ENCODE measurements at places on chromosomes 6 and 20.

DNA sequence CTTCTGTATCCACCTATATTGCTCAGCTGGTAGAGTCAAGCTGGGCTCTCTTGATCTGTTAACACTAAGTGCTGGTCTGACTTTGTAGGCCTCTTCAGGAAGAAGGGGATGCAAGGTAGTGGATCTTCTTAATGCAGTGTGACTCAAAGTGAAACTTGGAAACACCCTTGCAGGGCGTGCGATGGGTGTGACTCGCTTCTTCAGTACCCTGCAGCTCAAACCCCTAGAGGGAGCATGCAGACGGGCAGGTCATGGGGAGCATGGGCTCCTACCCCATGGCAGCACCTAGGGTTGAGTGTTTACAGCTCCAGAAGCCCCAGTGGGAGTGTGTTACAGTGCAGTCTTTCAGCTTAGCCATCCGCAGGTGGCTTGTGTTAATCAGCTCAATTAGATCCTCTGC is 757 bp upstream of the SAMD3 start:
- DNase-seq = no peak

DNA sequence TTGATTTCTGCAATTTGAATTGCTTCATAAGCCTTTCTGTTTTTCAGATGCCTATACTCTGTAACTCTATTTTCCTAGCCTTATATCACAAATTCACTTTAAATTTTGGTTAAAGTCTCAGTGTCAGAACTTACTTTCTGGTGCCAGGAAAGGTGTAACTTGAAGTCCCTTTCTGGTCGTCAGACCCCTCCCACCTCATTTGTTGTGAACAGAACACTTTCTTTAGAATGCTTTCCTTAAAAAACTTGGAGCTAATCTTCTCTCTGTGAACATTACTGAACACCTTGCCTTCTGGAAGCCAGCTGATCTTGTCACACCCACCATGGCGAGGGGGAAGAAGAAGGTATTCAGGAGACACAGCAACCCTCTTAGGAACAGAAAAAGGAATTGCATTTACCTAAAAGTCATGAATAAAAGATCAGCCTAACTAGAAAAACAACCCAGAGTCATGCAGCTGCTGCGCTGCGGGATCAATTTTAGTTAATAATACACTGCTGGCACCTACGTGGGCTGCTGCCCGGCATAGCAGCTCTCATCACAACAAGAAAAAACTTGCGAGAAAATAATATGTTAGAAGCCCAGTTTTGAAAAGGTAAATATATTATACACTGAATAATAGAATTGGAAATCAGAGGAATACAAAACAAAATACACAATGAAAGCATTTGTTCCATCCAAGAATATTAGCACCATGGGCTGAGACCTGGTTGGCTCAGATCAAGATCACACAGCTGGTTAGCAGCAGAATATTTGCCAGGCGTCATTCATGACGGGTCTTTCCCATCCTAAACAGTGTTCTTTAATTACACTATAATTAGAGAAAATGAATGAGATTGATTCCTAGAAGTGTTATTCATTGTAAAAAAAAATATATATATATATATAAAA is 5.8 kb upstream of the FAM217A start:
- DNase-seq = no peak

DNA sequence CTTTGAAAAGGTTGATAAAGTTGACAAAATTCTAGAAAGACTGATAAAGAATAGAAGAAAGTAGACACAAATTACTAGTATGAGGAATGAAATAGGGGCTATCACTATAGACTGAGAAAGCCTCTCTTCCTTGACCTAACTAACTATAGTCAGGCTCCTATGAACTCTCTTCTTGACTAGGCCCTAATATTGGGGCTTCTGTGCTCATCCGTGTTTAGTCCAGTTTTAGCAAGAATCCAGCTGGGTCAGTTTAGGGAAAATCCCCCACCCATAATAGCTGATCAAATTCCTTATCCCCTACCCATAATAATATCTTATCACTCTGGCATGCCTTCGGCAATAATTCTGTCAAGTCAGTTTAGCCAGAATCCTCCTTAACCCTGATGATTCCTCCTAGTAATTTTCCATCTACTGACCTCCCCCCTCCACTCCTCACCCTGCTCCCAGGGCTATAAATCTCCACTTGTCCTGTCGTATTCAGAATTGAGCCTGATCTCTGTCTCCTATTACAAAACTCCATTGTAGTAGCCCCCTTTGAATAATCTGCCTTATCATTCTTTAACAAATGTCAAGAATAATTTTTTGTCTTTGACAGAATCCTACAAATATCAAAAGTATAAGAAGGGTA is 138.1 kb downstream of the TFAP2A start:
- DNase-seq = no peak

DNA sequence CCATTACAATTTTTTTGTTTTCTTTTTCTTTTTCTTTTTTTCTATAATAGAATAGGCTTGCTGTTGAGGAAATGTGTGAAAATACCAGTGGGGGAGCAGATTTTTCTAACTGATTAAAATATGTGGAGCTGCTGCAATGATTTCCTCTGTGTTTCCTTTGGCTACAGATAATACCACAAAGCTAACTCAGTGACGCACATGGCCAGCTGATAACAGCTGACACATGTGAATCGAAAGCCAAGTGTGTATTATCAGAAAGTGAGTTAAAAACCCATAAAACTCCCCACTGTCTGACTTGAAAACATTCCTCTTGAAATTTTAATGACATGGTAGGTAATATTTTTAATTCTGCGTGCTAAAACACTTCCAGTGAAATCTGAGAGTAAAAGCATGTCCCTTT is 70.8 kb upstream of the AHI1 start:
- DNase-seq = no peak

GRCh38 chr20:18847226-18847755 is 33.7 kb downstream of the SCP2D1 start:
- no peak for DNase-seq

DNA sequence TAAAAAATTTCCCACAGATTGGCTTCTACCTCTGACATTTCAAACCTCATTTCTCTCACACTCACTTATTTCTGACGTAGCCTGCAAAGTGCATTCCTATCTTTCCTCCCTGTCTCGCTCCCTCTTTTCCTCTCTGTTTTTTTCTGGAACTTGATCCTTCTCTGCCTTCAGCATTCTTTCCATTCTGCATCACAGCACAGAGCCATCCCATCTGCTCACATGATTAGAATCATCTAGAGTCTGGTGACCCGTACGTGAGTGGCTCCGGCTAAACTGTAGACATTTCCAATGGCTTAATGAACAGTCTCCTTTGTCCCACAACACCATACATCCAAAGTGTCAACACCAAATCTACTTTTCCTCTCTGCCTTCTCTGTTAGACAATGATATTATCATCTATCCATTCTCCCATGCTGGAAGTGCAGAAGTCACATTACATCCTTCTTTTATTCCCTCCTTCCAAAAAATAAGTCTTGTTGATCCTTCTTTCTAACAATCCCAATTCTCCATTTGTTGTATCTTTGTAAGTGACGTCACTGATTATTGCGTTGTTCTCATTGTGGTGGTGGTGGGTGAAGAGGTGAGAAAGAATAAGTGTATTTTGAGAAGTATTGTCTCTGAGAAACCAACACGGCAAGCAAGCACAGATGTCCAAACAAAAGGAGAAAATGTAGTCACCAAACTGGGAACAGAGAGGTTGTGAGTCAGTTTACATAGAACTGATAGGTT is 41.6 kb downstream of the OPRM1 start:
- no peak for DNase-seq

GRCh38 chr6:18081025-18081668 is 41.3 kb downstream of the NHLRC1 start:
- no peak for DNase-seq

GRCh38 chr6:11315743-11316437 is 83.4 kb upstream of the NEDD9 start:
- DNase-seq = peak; percentile 64

- no peak for DNase-seq
These were observed 22.4 kb upstream of the PBOV1 start for GRCh38 chr6:138240476-138241245.

GRCh38 chr20:38159566-38159956 is 5.5 kb downstream of the TGM2 start:
- DNase-seq = no peak

- no peak for DNase-seq
These were observed 87.0 kb downstream of the CD164 start for GRCh38 chr6:109295109-109295773.

DNA sequence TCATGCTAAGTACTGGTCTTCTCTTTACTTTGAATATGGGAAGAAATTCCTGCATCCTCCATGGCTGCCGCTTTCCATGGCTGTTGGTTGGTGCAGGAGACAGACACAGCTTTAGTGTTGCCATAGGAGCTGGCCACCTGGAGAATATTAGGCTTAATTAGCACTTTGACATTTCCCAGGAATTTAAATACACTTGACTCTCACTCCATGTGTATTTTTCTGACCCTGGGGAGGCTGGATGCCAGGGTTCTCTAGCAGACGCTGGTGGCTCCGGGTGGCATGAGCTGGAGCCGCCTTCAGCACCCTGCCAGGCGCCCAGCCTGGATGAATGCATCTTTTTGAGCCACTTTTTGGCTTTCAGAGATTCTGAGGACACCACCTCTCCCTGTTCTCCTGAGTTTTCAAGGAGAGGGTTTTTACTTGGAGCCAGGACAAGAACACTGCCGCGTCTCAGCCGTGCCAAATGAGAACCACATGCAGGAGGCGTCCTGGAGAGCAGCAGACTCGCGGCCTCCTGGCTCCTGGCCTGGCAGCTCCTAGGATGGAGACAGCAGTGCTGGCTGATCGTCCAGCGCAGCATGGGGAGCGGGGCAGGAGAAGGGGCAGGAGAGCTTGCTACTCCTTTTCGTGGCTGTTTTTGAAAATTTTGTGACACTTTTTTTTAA is 258.8 kb downstream of the SMOC2 start:
- DNase-seq = no peak

- DNase-seq = no peak
These were observed 286.1 kb upstream of the GJE1 start for GRCh38 chr6:141846639-141847038.

DNA sequence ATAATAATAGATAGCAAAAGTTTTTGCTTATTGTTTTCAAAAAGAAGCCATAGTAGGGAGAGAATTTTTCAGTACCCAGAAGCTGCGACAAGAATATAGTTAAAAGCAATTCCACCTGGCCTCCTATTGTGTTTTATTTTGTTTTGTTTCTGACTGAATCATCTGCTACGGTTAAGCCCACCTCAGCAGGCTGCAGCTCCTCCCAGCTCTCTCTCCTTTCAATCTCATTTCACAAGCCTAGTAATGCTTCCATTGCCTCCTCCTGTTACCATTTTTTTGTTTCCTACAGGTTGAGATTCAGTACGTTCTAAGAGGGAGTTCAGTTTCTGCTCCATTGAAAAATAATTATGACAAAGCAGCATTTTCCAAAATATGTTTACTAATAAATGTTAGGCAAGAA is 77.9 kb downstream of the PCSK2 start:
- no peak for DNase-seq
